ENCODE measurements at places on chromosomes 2 and 18.

DNA sequence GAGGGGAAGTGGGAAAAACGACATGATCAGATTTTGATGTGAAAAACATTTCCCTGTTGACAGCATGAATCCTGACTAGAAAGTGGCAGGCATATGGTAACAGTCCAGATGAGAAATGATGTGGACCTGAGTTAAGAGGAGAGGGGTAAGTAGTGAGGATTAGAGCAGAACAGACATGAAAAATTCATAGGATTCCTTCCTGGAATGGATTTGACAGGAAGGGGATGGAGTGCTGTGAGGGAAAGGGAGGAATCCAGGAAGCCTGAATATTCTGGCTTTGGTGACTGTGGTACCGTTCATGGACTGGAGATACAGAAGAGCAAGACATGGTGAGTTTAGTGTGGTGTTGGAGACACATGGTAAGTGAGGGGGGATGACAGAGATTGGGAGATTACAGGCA, 115.4 kb downstream of the TMEM131 start:
- DNase-seq: no peak

- no peak for DNase-seq
Observed at GRCh38 chr18:79643054-79643984, 36.3 kb upstream of the CTDP1 start.

DNA sequence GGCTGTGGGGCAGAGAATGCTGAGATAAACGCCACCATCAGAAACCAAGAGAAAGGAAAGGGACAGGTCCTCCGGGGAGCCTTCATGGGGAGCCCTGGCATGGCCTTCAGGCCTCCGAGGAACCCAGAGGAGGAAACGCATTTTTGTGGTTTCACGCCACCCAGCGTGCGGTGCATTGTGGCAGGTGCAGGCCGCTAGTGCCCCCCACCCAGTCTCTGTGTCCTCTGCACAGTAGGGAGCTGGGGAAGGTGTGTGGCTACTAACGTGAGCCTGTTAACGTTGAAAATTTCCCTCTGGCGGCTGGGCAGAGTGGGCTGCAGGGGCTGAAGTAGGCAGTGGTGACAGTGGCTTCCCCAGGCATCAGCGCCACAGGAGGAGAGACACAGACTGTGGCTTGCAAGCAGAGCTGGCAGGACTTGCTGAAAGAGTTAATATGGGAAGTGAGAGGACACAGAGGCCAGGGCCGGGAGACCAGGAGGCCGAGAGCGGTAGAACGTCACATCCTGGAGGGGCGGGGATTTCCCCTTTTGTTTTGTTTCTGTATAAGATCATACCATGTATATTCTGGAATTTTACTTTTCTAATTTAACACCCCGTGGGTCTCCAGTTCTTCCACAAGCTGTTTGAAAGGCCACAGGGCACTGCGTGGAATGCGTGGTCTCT, 166.9 kb downstream of the GBX2 start:
- DNase-seq: no peak

DNA sequence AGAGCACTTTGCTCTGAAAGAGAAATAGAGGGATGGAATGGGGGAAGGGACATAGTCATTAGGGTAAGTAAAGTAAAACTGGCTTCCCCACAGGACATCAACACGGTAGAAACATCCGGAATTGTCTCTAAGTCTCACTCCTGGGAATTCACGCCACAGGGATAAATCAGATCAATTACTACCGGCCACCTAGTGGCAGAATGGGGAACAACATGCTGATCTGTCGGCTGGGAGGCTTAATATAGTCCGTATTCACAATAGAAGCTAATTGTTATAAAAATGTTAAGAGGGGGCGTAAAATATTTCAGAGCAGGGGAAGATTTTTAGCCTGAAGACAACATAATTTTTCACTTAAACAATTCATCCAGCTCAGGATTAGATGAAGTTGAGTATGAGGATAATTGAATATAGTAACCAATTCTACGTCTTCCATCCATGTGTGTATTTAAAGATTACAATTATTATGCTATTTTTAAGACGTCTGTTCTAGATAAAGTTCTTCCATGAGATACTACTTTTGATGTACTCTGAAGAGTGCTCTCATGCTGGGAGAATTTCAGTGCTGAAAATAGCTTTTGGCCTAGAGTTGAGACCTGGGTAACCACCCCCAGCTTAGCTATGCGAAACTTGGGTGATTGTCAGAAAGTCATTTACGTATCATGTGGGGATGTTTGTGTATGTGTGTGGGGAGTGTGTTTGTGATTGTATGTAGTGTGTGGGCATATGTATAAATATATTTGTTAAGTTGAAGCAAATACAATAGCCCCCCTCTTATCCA, 65.7 kb downstream of the LRRTM1 start:
- no peak for DNase-seq

GRCh38 chr2:133200684-133201421, 367.4 kb downstream of the NCKAP5 start:
- DNase-seq: no peak

DNA sequence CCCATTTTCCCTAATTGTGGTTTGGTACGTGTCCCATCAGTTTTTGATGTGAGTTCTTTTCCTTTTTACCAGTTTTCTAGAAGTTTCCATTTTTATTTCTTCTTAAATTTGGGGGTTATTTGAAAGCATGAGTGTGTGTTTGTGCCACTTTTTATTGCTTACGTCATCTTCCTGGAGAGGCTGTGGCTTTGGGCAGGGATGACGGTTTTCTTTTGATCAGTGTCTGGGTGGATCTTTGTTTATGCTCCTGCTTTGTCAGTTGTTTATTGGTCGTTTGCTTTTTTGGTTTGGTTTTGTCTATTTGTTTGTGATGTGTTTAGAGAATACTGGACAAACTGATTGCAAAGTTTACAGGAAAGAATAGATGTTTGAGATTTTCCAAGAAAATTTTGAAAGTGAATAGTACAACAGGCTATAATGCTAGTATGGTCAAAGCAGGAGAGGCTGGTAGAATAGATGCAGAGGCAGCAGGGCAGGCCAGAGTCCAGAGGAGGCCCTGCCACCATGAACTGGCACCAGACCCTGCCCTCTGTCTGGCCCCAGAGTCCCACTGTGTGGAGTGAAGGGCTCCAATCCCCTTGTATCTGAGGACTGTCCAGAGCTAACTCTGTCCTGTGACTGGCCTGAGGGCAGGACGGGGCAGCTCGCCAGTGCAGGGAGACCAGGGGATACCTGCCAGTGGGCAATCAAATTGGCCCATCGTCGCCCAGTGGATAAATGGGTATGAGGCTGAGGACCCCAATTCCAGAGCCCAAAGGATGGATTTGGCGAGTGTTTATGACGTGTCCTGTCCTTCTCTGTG, 23.4 kb upstream of the SNED1 start:
- DNase-seq: no peak

GRCh38 chr2:166140475-166140874, 12.7 kb upstream of the SCN1A start:
- DNase-seq: no peak

DNA sequence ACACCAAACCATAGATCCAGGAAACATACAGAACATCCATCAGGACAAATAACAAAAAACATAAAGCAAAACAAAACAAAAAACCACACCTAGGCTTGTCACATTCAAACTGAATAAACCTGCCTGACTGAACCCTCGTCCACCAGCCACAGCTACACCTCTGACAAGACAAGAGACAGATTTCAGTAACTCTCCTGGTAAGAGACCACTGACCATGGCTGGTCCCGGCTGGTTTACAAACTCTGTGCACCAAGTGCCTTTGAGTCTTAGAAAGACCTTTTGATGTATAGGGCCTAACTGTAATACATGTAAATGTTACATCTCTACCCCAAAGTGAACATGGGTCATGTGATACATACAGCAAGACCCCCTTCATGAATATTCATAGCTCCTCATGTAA, 4.8 kb upstream of the SLC66A2 start:
- no peak for DNase-seq

DNA sequence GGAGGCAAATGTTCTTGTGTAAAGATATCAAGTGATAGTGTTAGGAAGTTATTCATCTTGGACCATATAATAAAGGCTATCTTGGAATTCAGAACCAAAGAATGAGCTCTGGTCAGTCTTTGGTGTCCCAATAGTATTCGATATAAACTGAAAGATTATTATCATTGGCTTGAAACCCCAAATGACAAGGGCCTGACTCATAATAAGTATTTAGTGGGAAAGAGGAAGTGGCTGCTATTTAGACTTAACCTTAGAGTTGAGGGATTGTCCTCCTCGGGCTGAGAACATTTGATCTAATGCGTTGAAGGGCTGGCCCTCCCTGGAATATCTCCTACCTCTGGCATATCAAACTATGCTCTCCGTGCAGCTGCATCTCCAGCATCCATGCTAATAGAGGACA, 67.5 kb downstream of the CDH20 start:
- DNase-seq: no peak

GRCh38 chr2:142037066-142037465, 93.8 kb downstream of the LRP1B start:
- DNase-seq: no peak

- DNase-seq: no peak
Observed at GRCh38 chr18:79819968-79820351, 22.2 kb downstream of the KCNG2 start.

GRCh38 chr18:58313491-58314032, 269.5 kb downstream of the NEDD4L start:
- DNase-seq: no peak

DNA sequence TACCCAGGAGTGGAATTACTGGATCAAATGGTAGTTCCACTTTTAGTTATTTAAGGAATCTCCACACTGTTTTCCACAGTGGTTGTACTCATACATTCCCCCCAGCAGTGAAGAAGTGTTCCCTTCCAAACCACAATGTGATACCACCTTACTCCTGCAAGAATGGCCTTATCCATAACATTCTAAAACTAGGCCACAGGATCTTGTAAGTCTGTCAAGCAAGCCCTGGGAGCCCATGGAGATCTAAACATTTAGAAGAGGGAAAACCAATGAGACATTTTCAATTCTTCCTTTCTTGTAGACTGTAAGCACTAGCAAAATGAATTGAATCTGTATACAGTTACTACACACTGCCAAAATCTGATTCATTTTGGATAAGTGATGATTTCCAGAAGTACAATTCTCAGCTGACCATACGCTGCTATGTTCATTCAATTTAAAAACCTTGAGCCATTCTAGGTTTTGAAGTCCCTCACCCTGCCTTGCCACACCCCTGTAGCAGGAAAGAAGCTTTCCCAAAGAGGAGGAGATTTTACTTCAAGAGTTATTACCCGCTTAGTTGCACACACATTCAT, 149.1 kb downstream of the SLC8A1 start:
- DNase-seq: no peak

- no peak for DNase-seq
Observed at GRCh38 chr2:141517852-141518421, 612.9 kb downstream of the LRP1B start.

DNA sequence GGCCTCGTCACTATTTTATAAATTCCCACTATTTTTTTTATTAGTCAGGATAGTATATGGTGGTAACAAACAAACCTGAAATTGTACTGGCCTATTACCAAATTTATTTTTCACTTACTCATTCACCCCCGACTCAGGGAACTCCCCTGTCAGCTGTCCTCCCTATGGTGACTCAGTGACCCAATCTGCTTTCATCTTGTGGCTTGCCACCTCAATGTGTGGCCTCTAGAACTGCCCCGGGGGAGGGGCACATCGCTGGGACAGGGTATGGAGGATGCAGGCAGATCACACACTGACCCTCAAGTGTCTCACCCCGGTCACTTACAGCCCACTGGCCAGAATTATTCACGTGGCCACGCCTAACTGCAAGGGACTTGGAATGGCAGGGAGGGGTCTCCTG, 71.6 kb downstream of the ACTR2 start:
- DNase-seq: peak; percentile 46

DNA sequence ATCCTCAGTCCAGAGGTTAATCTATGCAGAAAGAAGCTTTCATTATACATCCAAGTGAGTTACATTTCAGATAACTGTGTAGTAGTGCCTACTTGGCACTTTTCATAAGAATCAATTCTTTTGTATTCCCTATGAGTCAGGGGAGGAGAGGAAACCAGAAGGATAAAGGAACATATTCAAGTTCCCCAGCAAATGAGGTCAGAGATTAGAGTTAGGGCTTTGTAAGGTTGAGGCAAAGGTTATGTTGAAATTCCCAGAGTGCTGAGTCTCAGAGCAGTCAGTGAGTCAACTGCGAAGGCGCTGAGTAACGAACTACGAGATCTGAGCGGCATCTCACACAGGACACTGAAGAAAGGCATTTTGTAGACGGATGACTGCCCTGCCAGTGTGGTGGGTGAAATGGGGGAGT, 25.1 kb upstream of the ME2 start:
- DNase-seq: no peak

GRCh38 chr18:78865771-78866310, 113.8 kb upstream of the SALL3 start:
- no peak for DNase-seq

DNA sequence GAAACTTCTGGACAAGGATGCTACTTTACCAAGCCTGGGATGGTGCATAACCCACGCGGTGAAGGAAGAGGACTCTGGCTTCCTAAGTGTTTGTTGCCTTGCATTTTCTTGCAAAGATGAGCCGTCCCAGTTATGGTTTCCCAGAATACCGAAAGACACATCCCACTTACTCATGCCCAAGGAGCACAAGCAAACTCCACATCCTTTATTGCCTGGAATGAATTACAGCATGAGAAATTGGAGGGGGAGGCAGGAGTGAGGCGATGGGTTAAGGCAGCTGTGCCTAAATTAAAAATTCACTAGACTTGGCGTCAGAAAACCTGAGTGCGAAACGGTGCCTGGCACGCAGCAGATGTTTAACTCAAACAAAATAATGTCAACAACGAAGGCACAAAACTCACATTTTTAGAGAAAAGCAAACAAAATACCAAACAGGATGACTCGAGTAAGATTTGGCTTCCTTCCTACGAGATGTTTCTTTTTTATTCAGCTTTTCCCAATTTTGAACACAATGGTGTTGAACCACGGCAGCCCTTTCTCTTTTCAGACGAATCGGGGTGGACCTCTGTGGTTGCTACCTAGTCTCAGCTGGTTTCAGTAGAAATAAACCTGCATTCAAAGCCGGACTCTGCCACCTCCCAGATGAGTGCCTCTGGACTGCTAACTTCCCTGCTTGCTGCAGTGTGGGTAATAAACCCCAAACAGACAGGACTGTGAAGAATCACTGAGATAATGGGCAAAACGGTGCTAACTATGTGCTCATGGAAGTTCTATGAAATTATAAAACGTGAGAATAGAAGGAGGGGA, 100.3 kb upstream of the NCK2 start:
- DNase-seq: no peak

- DNase-seq: no peak
Observed at GRCh38 chr2:66070721-66071602, 364.0 kb upstream of the MEIS1 start.

GRCh38 chr2:167293172-167293781, 405.0 kb downstream of the XIRP2 start:
- no peak for DNase-seq

GRCh38 chr2:128438091-128438490, 119.4 kb upstream of the HS6ST1 start:
- DNase-seq: no peak

GRCh38 chr2:9997936-9998335, 45.4 kb upstream of the KLF11 start:
- no peak for DNase-seq

DNA sequence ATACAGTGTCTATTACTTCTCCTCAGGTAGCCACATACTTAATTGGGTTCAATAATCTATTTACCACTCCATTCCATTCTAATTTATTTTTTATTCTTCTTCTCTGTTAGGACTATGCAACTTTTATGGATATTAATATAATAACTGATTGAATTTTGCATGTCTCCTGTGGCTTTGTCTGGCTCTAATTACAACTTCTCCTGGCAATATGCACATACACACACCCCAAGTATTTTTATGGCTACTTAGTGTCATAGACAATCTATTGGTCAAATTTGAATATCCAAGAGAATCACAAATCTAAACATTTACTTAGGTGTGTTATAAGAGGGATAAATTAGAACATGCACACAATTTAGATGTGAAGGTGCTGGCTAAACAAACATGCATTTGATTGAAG, 73.1 kb downstream of the BOD1L2 start:
- no peak for DNase-seq
